Frontal cortex (tissue), 4 donors: ENCODE measurements at places on chromosomes 2 and 18.
A peak's percentile ranks its signal among the peaks of the same experiment; 100 is the strongest.

- peak; percentile 4 for DNase-seq
Measured at GRCh38 chr2:217162533-217162932, 302.7 kb upstream of the TNP1 start.

- no peak for DNase-seq
Measured at GRCh38 chr2:205270689-205271088, 411.6 kb upstream of the NRP2 start.

- no peak for DNase-seq
Measured at GRCh38 chr18:10453261-10453805, 1.1 kb upstream of the APCDD1 start.

DNA sequence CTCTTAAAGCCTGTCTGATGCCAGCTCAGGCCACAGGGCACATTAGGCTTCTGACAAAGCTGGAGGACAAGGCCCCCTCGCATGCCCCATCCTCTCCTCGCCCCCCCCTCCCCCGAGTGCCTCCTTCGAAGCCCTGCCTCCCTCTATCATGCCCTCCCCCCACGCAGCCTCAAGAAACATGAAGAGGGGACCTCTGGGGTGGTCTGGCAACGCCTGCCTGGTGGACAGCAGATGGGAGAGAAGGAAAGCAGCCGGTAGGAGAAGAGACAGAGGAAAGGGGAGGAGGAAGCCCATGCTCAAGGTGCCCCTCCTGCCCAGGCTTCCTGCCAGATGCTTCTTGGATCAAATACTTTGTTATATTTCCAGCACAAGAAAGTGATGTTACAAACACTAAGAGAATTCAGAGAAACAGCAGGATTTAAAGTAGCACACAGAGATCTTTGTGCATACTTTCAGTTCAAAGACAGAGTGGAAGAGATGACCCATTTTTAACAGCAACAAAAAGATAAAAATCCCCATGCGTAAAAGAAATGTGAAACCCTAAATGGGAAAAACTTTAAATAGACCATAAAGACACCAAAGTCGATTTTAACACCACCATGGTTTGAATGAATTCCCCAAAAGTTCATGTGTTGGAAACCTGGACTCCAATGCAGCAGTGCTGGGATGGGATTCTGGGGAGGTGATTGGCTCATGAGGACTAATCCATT lies 19.0 kb downstream of the BOK start:
- DNase-seq = peak; percentile 44
